Femur (tissue), 1 donor: ENCODE measurements at places on chromosomes 11 and 22.

GRCh38 chr11:12770966-12771597, 96.9 kb downstream of the TEAD1 start:
- DNase-seq = no peak

GRCh38 chr22:39748877-39749276, 144.7 kb downstream of the ENTHD1 start:
- no peak for DNase-seq

- no peak for DNase-seq
These were observed 9.7 kb downstream of the SRSF8 start for GRCh38 chr11:95076416-95076815.

DNA sequence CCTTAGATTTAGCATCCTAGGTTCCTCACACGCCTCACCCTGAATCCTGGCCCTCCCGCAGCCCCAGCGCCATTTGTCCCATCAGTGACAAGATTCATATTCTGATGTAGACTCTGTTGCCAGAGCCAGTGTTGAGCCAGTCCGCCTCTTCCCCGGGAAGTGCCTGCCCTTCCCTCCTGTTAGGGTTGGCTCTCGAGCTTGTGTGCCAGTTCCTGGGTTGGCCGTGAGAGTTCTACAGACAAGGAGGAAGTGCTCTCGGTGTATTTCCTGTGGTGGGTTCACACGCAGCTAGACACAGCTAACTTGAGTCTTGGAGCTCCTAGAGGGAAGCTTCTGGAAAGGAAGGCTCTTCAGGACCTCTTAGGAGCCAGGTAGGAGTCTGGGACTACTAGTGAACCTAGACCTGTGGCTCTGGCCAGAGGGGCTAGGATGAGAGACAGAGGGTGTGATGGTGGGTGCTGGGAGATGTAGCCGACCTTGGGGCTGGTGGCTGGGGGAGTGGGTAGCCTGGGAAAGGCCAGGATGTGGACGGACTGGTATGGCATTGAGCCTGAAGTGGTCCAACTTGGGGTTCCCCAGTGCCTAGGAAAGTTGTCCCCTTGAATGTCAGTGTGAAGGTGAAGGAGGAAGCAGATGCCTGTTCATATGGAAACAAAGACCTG, at the start of gene IL18BP:
Gene IL18BP (plus strand): TSS at position 261 of the 662 bp plus-strand sequence. CDS start 1,076 bp downstream, outside the sequence.
- no peak for DNase-seq

DNA sequence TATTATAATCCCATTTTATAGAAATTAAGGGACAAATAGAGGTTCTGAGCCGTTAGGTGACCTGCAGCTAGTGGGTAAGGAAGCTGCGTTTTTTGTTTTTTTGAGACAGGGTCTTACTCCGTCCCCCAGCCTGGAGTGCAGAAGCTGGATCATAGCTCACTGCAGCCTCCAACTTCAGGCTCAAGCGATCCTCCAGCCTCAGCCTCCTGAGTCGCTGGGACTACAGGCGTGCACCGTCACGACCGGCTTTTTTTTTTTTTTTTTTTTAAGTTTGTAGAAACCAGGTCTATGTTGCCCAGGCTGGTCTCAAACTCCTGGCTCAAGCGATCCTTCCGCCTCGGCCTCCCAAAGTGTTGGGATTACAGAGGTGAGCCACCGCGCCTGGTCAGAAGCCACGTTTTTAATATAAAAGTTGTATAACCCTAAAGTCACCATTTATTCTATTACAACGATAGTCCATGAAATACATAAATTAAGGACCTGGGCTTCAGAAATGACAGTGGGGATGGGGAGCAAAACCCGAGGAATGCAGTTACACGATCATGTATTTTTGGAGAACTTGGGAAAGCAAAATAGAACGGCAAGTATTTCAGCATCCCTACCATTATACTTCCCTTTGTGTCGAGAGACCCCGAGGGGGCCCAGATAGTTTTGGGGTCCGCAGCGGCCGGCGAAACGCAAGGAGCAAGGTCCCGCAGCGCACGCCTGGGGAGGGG, 638 bp downstream of the SAAL1 start:
- DNase-seq = no peak

- no peak for DNase-seq
These were observed 79.1 kb downstream of the MSANTD4 start for GRCh38 chr11:105942921-105943320.

- DNase-seq = no peak
These were observed 610.5 kb downstream of the BUD13 start for GRCh38 chr11:116162086-116162885.

- DNase-seq = no peak
These were observed 187.9 kb upstream of the SESN3 start for GRCh38 chr11:95418916-95419315.

DNA sequence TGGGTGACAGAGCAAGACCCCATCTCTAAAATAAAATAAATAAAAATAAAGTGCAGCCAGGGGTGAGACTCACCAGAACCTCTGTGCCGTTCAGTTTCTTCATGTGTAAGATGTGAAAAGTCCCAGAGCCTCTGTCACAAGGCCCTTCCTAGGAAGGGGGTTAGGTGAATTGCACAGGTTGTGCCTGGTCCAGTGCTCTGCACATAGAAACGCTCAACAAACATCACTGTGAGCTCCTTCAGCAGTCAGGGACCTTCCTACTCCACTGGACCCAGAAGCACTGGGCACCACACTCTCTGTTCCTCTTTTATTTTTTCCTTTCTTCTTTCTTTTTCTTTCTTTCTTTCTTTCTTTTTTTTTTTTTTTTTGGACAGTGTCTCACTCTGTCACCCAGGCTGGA, 22.3 kb downstream of the MRPL21 start:
- DNase-seq = no peak

DNA sequence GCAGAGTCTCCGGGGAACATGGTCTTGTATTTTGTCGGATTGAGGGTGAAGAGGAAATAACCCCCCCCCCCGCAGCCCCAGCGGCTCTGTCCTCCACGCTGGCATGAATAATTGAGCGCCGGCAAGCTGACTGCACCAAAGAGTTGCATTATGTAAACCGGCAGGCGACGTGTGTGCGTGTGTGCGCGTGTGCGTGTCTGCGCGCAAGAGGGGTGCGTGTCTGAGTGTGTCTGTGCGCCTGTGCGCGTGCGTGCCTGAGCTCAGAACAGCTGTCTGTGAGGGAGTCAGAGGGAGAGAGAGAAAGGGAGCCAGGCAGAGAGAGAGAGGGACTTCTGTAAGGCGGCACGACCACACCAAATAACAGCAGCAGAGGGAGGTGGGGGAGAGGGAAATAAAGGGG, 94.4 kb downstream of the SCN3B start:
- peak; percentile 68 for DNase-seq

- DNase-seq = peak; percentile 16
These were observed 58.6 kb downstream of the APOL1 start for GRCh38 chr22:36311386-36312085.

- DNase-seq = peak; percentile 12
These were observed 90.7 kb downstream of the RTL6 start for GRCh38 chr22:44407171-44407986.

- no peak for DNase-seq
These were observed 115.2 kb upstream of the PITPNB start for GRCh38 chr22:28034145-28034759.

- DNase-seq = peak; percentile 18
These were observed 7.6 kb downstream of the SCYL1 start for GRCh38 chr11:65532388-65533064.

- no peak for DNase-seq
These were observed 104.2 kb downstream of the TEAD1 start for GRCh38 chr11:12778240-12778905.

- peak; percentile 59 for DNase-seq
These were observed 596.0 kb upstream of the B3GAT1 start for GRCh38 chr11:135008001-135008405.

GRCh38 chr22:50270666-50271394, 650 bp upstream of the MAPK11 start:
- DNase-seq = peak; percentile 80

GRCh38 chr22:41043722-41044121, 48.7 kb upstream of the EP300 start:
- DNase-seq = no peak
